ENCODE measurements at places on chromosomes 5 and 9.

DNA sequence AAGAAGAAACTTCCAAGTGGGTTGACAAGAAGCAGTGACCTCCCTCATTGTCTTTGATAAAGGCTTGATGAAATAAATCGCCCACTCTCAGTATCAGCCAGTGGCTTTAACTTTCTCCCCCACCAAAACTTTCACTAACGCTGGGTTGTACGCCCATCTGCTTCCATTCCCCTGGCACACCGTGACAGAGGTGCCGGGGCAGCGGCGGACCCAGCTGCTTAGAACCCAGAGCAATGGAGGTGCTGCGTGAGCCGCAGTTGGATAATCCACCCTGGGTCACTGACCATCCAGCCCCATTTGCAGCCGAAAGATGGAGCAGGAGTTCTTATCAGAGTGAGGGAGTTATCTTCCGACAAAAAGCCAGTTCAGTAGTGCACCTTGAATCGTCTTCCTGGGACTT is 270.7 kb downstream of the ARHGEF28 start:
- DNase-seq, result no peak

- no peak for DNase-seq
These were observed 155.9 kb downstream of the SGCD start for GRCh38 chr5:156482818-156483217.

- DNase-seq, result peak; percentile 47
These were observed 54.0 kb upstream of the LARP1 start for GRCh38 chr5:154701181-154701580.

- DNase-seq, result no peak
These were observed 27.4 kb downstream of the NRG2 start for GRCh38 chr5:140015706-140016105.

DNA sequence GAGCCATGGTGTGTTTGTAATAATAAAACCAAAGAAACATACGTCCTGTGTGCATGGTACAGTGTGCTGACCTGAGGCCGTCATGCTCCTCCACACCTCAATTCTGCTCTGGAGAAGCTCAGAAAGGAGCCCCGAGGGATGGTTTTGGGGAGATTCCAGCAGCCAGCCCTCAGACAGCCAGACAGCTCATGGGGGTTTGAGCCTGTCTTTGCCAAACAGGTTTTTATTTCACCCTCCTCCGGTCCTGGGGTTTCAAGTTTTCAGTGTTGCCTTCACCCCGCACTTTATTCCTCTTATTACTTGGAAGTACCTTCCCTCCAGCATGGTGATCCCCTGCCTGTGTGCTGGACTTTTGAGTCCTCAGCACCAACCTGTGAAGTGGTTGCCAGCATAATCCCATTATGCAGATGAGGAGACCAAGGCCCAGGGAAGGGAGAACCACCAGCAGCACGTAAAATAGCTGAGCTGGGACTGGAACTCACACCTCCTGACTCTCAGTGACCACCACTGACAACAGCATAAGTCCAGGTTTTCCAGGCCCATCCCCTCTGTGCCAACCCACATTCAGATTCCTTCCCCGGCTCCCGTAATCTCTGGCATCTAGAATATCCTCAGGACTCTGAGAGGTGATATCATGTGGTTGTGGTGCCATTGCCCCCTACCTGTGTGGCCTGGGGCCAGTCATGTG is 35.1 kb downstream of the TGFBI start:
- DNase-seq, result no peak

DNA sequence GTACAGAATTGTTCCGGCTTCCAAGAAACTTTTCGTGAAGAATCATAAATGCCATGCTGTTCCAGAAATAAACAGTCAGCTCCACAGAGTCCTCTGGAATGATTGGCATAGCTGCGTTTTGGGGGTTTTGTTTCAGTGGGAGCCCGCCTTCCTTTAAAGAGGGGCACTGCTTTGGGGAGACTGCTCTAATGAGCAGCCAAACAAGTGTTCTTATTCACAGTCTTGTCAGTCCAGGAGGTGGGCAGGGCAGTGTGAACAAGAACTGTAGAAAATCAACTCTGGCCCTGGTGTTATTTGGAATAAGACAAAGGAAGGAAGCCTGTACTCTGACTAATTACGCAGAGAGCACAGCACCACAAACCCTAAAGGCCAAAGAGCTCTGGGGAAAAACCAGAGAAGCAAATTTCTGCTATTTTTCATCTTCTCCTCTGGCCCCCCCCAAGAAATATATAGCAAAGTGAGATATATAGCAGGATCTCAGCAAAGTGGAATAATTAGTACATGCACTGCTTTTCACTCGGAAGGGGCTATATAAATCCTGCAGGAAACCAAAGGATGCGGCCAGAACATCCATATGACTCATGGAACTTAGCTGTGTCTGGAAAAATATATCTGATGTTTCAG is 92.9 kb downstream of the GLDC start:
- DNase-seq, result no peak

- DNase-seq, result no peak
These were observed 265.0 kb upstream of the ZNF608 start for GRCh38 chr5:125011419-125011818.

DNA sequence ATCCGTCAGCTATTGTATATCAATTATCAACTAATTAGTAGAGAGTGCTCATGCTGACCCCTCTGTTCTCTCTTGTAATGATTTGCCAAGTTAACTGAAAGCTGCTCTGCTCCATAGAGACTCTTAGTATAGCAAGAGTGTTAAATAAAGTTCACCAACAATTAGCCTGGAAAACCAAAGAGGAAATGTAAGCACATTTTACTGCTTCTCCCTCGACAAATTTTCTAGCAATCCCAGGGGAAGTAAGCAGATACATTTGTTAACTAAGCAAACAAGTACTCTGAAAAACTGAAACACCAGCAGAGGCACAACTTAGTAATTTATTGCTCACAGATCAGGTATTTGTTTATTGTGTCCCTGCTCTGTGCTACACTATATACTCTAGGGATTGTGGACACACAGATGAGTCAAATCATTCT is 162.2 kb downstream of the GLIS3 start:
- no peak for DNase-seq

GRCh38 chr9:98576354-98576753 is 132.4 kb downstream of the GABBR2 start:
- no peak for DNase-seq

- no peak for DNase-seq
These were observed 242.0 kb upstream of the CDH18 start for GRCh38 chr5:20230010-20230409.

DNA sequence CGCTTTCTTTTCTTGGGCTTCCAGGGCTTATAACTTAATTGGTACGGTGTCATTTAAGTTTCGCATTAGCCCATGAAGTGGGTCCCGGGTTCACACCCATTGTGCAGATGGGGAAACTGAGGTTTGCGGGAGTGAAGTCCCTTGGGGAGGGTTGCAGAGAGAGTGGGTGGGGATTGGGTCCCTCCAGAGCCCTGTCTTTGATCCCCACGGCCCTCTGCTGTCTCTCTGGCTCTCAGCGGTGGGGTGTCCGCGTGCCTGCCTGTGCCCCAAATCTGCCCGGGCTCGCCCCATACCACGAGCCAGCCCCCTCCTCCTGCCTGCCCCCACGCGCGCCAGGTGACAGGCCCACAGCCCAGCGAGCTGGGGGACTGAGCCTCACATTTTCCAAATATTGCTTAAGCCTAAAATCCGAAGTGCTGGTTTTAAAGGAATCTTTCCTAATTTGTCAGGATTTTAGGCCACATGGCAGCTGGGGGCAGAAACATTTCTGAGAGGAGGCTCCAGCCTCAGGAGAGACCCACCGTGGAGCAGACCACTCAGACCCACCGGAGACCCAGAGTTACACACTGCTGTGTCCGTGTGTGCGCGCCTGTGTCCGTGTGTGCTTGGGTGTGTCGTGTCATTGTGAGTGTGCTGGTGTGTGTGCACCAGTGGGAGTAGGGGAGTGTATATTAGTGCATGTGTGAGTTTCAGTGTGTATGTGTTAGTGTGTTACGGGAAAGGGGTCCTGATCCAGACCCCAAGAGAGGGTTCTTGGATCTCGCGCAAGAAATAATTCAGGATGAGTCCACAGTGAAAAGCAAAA is 159.5 kb upstream of the IER5L start:
- no peak for DNase-seq

DNA sequence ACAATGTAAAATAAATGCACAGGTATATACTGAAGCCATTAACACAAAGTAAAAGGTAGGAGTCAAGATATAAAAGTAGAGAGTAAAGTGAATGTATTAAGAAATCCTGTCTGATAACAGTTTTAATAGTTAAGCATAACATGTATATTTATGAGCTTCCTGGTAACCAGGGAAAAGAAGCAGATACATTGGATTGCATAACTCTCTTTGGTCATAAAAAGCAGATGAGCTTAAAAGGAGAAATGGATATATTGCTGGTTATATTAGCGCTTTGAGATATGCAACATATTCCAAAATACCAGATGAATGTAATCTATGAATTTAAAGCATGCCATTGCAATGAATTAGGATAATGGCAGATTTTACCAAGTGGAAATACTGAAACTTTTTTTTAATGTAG is 6.2 kb upstream of the TNFSF8 start:
- no peak for DNase-seq

DNA sequence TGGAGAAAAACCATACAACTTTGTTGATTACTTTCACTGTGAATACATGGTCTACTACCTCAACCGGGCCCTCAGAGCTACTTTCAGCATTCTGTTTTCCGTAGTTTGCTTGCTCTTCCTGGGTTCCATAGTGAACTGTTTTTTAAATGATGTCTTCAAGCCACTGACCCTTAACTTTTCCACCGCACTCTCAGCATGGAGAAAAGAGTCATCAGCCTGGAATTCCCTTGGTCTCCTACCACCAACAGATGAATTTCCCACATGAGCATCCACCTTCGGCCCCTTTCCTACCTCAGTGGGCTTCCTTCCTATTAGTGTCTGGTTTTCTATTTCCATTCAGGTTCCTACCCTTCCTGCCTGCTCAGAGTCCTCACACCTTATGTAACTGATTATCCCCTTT is 135.9 kb upstream of the ADAMTSL1 start:
- no peak for DNase-seq

- DNase-seq, result no peak
These were observed 236.1 kb downstream of the PAPPA start for GRCh38 chr9:116389541-116390302.

- no peak for DNase-seq
These were observed 138.9 kb downstream of the RGS3 start for GRCh38 chr9:113602126-113603047.

- DNase-seq, result no peak
These were observed 44.3 kb upstream of the COL5A1 start for GRCh38 chr9:134597041-134597913.

- no peak for DNase-seq
These were observed 70.3 kb downstream of the DAP start for GRCh38 chr5:10690460-10691440.

- no peak for DNase-seq
These were observed 383.7 kb upstream of the TRPC7 start for GRCh38 chr5:136749016-136749415.

GRCh38 chr5:123181394-123181801 is 92.4 kb downstream of the PRDM6 start:
- peak; percentile 26 for DNase-seq

DNA sequence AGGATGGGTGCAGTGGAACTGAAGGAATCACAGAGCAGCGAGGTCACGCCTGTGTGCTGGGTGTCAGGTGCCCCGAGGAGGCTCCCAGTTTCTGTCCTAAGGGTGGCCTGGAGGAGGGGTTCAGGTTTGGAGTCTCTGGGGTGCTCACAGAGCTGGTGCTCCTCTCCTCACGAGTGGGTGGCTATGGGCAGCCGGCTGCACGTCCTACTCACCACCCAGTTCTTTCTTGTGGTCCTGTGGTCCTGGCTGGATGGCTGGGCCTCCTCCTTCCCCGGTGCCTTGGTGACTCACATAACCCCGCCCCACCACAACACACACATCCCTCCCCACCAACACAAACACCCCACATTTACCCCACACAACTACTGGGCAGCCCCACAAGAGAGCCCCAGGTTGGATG is 9.9 kb upstream of the PTGS1 start:
- DNase-seq, result no peak

DNA sequence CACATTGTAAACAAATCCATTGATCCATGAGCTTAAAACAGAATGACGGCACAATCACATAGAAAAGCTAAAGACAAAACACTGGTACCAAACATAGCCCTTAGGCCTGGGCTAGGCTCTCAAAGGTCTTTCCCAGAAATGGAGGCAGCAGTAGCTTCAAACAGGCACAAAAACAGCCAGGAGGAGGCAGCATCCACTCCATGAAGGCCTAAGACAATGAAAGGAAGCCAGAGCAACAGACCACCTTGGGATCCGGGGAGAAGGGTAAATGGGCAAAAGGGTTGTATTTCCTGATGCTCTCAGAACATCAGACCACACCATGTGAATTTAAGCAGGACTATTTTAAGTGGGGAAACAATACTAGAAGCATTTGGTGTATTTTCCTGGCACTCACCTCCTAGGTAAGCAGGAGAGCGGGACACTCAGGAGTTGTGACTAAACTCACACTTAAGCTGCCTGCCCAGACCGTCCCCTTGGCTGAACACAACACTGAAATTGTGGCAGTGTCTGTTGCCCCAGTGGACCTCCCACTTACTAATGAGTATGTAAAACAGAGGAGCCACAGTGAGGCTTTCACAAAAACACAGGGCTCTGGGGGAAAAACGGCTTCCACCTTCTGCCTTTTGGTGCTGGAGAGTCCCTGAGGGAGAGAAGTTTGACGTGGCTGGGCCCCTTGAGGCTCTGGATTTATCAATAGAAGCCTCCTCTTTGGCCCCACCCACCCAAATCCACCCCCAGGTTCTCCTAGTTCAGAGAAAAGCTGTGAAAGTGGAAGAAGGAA is 11.9 kb downstream of the GNPDA1 start:
- DNase-seq, result no peak

DNA sequence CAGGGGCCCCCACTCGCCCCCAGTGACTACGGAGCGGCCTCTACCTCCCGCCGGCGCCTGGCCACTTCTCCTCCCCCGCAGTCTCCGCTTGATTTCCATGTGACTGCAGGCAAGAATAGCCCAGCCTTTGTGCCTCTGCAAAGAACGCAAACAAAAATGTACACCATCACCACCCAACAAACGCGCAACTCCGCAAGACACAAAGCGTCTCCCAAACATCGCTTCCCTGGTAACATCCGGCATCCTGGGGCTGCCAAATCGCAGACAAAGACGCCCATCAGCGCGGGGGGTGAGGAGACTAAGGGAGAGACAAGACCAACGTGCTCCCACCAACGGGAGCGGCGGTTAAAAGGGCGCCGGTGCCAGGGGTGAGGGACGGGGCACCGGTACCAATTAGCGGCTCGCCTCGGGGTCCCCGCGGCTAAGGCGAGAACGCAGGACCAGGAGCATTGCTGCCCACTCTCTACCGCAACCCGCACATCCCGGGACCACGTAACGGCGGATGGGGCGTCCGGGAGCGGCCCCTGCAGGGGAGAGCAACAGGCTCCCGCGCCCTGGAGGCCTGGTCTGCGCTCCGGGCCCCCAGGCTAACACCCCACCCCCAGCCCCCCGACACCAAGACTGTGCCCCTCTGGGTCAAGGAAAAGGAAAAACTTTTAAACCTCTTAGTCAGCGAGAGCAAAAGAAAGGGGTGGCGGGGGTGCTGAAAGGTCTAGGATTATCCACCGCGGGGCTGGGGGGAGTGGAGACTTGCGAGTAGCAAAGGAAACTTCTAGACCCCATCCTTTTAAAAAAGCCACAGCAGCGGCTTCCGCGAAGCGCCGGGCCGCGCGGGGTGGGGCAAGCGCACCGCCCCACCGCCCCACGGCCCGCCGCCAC is 885 bp downstream of the MPDZ start:
- peak; percentile 72 for DNase-seq

Data from NCI-H510A treated with DMSO at 0.1 percent for 48 hours (cell line).